ENCODE measurements at places on chromosomes 5 and 9. TPM values are rescaled to one million over a fixed set of nuclear protein-coding genes. Genes with fewer than 3 reads are reported as not detected.
A peak's percentile ranks its signal among the peaks of the same experiment; 100 is the strongest.

- no peaks in the 10 kb centered on the region for H3K27me3 ChIP-seq
- H3K4me3 ChIP-seq = no peak overlapping the region
- H3K27ac ChIP-seq = no peak overlapping the region
- DNase-seq = no peak
- H3K4me1 ChIP-seq = no peaks in the 10 kb centered on the region
Observed at GRCh38 chr5:91864962-91865361, 481.8 kb upstream of the ARRDC3 start.

WHRN gene
- total RNA-seq = 10.5 TPM

DNA sequence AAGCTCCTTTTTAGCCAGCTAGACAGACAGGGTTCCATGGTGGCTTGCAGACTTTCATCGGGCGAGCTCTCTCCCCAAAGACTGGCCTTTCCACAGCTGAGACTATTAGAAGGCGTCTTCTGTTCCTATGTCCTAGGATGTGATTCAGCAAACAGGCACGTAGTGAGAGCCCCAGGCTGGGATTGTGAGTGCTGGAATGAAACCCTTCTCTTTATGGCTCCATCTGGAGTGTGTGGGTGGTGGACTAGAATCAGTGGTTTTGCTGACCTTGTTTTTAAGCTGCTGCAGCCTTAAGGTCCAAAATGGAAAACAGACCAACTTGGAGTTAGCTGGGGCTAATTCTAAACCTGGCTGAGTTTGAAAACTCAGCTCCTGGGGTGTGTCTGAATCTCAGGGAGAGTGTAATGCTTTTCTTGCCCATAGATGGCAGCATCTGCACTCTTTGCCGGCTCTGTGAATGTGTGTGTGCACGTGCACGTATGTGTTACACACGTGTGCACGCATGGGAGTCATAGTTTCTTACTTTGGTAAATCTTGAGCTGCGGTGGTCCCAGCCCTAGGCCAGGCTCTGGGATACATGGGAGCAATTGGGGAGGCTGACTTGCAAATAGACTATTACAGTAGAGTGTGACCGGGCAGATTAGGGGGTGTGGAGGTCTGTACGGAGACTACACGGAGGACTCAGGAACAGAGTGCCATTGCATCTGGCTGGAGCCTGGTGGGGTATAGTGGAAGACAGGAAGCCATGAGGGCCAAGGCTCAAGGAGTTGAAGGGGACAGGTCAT, 10.7 kb downstream of the GSN start:
- H3K4me1 ChIP-seq = peaks cover 7% of the 10 kb centered on the region
- no peak overlapping the region for H3K27ac ChIP-seq
- no peaks in the 10 kb centered on the region for H3K27me3 ChIP-seq

DNA sequence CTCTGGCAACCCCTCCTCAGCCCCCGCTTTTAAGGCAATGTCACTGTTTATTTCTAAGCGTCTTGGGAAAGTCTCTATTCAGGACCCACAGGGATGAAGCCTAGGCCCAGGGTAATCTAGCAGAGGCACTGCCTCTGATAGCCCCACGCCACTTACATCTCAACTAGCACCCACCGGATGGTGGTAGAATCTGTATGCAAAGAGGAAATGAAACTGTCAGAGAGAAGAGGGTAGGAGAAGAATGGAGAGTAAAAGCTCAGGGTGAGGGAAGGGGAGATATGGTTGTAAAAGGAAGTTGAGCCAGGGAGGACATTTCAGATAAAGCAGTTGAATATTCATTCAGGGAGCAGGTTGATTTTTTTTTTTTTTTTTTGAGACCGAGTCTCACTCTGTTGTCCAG, 3.0 kb downstream of the FRRS1L start:
- DNase-seq = no peak
- H3K27ac ChIP-seq = peak overlapping the region; percentile 22
- H3K4me3 ChIP-seq = no peak overlapping the region
- H3K27me3 ChIP-seq = peaks cover 61% of the 10 kb centered on the region
- no peaks in the 10 kb centered on the region for H3K36me3 ChIP-seq

All from activated naive CD8-positive, alpha-beta T cell treated with anti-CD3 and anti-CD28 coated beads, Interleukin-2, amount 10 ng/mL, durations not matched to agents 7 days and 5 days (primary cell).